ENCODE measurements at places on chromosomes 3 and 15.

DNA sequence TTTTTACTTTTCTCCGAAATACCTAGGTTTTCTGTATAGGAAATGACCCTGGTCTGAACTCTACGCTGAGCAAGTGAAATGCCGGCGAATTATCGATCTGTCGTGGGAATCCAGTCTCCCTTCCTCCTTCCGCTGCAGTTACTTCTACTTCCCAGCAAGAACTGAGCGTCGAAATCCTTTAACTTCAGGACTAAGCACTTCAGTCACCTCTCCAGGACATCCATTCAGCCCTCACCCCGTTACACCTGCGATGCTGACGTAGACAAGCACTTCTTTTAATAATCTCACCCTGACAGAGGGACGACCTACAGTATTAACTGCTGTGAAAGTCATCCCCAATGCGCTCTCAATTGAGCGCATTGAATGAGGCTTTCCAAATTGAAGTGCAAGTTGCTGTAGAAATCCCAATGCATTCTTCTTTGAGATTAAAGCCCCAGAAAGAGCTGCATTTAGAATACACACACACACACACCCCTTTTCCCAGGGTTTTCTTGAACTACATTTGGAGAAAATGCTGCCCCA is 1.3 kb downstream of the TOP2B start:
- DNase-seq = no peak

- no peak for DNase-seq
Measured at GRCh38 chr15:46671336-46671735, 1036.5 kb downstream of the SQOR start.

DNA sequence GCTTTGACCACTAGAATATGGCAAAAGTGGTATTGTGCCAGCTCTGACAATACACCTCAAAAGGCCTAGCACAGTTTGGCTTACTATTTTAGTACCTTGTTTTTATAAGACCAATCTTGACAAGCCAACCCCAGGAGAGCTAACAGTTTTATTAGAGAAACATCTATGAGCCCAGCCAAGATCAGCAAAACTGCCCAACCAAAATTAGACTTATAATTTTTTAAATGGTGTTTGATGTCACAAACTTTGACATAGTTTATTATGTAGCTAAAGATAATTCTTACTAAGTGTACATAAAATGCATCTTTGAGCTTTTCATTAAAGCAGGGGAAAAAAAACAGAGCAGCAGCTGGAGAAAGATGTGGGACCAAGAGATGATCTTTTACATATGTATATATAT is 537.5 kb downstream of the ZPLD1 start:
- DNase-seq = no peak

GRCh38 chr3:55746808-55747413 is 259.8 kb upstream of the WNT5A start:
- DNase-seq = no peak

DNA sequence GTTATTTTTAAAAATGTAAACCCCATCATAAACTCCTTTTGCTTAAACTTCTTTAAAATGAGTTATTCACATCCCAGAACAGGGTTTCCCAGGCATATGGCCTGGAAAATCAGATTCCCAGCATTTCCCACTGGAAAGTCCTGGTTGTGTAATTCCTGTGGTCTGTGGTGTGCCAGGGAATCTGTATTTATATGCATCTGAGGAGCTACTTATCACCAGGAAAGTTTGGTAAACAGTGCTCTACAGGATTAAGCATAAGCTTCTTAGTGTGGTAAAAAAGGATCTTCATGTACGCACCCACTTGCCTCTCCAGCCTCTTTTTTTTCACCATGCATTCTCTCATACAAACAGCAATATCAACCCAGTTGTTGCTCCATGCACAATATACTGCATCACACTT is 28.2 kb downstream of the MEIS2 start:
- no peak for DNase-seq

GRCh38 chr3:7397097-7397496 is 536.2 kb downstream of the GRM7 start:
- no peak for DNase-seq

DNA sequence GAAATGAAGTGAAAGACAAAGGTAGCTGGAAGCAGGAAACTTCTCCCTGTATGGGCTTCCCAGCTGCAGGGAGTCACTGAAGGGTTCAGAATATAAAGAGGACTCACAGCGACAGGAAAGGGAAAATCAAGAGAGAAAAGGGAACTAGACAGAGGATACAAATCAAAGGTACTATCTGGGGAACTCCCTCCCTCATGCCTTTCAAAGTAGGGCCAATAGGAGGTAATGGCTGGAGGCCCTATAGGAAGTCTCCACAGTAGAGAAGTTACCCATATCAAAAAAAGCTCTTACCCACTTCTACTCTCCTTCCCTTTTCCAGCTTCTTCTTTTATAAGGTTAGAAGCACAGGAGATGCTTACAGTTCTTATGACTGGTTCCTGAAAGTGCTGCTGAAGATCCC is 43.5 kb downstream of the FMN1 start:
- no peak for DNase-seq

DNA sequence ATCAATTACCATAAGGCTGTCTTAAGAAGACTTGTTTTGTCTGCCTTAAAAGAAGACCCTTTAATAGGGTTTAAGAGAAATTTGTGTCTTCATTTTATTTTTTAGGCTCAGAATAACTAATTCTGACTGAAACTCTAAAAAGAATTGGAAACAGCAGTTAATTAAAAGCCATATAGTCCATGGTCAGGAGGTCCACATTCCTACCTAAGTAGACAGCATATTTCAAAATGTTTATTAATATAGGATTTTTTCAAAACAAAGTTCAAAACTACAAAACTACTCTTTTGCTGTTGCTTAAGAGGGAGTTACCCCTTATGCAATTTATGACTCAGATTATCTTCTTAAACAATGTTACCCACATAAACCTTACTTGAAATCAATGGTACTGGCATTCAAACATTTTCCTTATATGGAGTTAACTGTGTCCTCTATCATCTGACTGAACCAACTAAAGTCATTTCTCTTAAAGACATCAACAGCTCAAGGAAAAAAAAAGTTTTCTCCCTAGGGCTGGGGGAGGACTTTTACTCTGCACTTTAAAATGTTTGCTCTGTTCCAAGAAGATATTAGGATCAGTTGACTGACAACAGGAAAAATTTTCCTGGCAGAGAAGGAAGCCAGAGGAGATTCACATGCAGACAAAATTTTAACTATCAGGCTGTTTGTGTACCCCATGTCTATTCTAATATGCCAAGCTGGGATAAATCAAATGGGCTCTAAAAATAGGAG is 56.8 kb upstream of the NANOGP8 start:
- DNase-seq = no peak

- DNase-seq = no peak
Measured at GRCh38 chr15:78201281-78202190, 32.8 kb downstream of the ACSBG1 start.

GRCh38 chr15:79105141-79105540 is 14.6 kb upstream of the RASGRF1 start:
- DNase-seq = no peak

- DNase-seq = no peak
Measured at GRCh38 chr3:55426486-55426885, 60.6 kb downstream of the WNT5A start.

- DNase-seq = no peak
Measured at GRCh38 chr3:13112521-13113345, 39.5 kb upstream of the IQSEC1 start.

- no peak for DNase-seq
Measured at GRCh38 chr3:182041668-182042291, 330.1 kb downstream of the SOX2 start.

DNA sequence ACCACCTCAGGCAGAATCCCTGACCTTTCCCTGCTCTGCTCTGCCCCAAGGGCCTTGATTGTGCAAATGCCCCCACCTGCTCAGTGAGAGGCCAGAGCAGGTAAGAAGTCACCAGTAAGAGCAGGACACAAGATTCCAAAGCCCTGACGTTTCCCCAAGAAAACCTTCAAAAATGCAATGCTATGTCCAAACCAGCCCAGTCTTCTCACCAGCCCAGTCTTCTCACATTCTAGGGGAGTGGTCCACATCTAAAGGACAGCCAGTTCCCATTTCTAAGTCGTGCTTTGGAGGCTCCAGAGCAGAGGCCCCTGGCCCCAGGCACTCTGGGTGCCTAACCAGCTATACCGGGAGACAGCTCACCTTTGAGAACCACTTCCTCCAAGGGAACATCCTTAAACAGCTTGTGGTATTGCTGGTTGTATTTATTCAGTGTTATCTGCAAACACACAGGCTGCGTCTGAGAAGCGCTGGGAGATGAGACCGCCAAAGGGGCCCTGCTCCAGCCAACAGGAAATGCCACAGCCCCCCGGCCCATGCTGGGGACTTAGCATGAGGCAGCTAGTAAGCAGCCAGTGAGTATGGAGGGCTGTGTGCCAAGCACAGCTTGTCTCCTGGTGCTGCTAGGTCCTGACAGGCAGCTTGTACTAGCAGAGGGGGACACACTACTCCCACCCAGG is 29.3 kb downstream of the GRAMD2A start:
- DNase-seq = no peak

- no peak for DNase-seq
Measured at GRCh38 chr3:42549131-42549530, 32.6 kb downstream of the SEC22C start.

GRCh38 chr3:45443459-45443858 is 55.1 kb downstream of the LARS2 start:
- DNase-seq = no peak

DNA sequence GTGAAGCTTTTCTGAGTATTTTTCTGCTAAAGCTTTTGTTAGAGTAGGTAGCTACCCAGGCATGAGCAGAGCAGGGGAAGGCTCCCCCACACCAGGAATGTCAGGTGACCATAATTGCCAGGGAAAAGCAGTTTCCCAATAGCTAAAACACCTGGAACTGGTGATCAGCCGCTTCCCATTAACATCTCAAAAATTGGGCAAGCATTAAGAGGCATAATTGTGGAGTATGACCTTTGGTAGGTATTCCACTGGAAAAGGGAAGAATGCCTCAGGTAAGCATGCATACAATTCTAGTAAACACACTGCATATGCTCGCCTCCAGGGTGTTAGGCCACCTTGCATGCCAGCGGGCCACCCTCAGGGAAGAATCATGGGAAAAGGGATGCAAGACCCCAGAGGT is 84.5 kb downstream of the CCR1 start:
- DNase-seq = no peak
